ENCODE measurements at places on chromosomes 5 and 9.

DNA sequence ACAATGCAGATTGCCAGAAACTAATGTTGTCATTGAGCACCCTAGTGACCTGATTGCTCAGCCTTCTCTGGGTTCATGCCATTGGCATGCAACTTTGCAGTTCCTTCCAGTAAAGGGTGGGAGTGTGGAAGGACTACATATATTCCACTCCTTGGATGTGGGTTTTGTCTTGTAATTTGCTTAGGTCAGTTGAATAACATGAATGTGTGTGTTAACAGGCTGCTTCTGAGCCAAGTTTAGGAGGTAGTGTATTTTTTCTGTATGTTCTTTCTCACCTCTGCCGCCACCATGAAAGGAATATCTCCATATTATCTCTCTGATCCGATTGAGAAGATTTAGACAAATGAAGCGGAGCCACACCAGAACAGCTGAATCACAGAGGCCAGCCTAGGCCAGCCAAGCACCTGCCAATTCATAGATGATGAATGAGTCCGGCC is 1929.6 kb upstream of the CDH6 start:
- no peak for DNase-seq

- peak; percentile 10 for DNase-seq
These were observed 184.2 kb upstream of the TMEM161B start for GRCh38 chr5:88452820-88453219.

- DNase-seq: no peak
These were observed 79.5 kb upstream of the DMRT1 start for GRCh38 chr9:761793-762560.

DNA sequence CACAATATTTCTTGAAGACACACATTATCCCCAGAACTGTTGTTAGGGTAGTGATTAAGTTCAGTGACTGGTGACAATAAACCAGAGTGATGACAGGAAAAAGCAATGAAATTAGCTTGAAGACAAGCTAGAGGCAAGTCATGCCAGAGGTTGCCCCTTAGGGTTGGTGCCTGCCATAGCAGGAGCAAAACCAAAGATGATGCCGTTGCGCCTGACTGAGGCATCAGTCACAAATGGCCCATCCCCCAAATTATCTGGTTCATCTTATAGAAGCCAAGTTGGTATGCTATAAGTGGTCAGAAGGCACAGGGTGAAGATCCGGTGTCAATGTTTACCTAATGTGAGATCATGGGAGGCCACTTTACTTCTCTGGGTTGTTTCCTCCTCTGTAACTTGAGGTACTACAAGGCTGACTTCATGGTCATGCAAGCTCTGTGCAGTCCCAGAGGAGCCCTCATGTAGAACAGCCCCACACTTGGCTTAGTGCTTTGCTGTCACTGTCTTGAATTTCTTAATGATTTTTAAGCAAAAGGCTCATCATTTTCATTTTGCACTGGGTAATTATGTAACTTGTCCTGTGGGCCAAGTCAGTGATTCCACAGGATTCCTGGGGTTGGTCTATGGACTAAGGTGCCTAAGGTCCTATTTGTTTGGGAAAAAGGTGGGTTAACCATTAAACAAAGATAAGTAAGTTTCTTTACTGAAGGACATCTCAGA is 211.3 kb downstream of the MAN2A1 start:
- DNase-seq: no peak

DNA sequence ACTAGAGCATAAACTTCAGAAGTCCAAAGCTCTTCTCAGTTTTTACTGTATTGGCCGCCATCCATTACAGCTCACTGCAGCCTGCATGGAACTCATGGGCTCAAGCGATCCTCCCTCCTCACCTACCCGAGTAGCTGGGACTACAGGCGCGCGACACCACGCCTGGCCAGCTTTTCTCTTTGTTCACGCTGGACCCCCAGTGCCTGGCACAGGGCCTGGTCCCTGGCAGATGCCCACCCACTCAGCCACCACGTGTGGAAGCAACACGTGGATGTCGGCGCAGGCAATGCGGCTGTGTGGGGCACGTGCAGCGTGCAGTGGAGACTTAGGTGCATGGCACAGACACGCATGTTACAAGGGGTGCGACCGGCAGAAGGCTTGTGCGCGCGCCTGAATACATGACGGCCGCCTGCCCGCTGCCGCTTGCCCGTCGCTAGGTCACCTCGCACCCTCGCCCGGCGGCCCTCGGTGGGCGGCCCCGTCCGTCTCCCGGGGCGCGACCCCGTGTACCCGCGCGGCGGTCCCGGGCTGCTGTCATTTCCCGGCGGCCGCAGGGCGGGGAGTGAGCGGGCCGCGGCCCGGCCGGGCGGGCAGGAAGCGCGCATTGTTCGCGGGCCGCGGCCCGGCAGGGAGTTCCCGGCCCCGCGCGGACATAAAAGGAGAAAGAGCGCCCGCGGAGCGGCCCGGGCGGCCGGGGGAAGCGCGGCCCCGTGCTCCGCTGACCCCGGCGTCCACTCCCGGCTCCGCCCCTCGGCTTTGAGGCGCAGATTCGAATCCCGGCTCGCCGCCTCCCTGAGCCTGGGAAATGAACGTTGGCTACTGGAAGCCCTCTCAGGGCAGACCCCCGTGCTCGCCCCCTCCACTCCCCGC is 24.1 kb upstream of the PTGS1 start:
- DNase-seq: peak; percentile 55

- no peak for DNase-seq
These were observed 41.1 kb downstream of the NSUN2 start for GRCh38 chr5:6591671-6592288.

GRCh38 chr5:25094219-25094618 is 449.4 kb upstream of the CDH10 start:
- DNase-seq: no peak

GRCh38 chr9:114413861-114414301 is 26.1 kb upstream of the AKNA start:
- no peak for DNase-seq

GRCh38 chr5:14105718-14106410 is 37.3 kb upstream of the TRIO start:
- no peak for DNase-seq

DNA sequence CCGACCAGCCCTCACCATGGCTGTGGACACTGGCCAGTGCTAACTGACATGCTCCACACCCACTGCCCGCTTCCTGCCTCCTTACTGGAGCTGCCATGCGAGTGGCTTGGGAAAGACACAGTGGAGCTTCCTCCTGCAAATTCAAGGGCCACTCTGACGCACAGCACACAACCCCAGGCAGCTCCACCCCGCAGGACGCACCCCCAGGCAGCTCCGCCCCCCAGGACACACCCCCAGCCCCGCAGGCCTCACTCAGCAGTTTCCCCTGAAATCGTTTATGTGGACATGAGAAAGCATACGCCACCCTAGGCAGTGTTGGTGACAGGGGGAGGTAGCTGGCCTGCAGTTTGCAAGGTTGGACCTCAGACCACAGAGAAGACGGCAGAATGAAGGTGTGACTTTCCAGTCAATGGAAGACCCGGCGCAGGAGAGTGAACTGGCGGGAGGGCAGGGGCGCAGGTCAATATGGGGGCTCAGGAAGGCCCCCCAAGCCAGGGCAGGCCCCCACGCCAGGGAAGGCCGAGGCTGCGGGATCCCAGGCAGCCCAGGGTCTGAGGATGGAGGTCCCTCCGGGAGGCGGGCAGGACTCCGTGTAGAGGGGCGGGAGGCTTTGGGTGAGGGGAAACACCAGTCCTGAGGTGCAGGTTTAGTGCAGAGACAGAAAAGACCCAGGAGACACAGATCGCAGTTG is 21.6 kb downstream of the LPCAT1 start:
- DNase-seq: no peak

DNA sequence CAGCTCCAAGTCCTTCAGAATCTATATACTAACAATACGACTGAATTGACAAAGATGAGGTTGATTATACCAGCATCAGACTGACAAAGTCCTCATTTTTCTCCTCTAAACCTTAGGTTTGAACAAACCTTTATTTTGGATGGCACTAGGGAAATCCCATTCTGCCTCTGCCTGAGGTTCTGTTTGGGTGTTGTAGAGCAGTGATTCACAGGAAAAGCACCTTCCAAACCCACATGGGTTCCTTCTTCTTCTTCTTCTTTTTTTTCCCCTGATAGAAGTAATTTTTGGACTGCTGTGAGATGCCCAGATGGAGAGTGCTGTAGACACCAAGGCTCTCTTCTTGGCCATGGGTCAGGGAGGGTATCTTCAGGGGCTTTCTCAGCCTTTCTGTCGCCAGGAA is 164.9 kb upstream of the PAPPA start:
- no peak for DNase-seq

DNA sequence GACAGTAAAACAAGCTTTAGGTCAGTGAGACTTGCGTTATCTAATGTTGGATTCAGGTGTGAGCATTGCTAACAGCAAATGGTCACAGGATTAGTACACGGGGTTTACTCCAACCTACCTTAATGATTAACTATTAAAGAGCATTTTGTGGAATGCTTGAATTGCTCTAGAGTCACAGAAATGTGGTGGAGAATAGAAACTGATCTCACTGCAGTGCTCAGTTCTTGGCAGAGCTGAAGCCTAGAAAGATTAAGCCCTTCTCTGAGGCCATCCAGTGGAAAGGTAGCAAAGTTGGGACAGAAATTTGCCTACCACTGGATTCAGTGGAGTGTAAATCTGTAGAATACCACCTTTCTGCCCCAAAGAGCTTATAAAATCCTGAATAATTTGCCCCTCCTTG is 60.9 kb downstream of the ICE1 start:
- no peak for DNase-seq

GRCh38 chr5:109164001-109164400 is 245.8 kb downstream of the PJA2 start:
- DNase-seq: no peak

GRCh38 chr5:87912419-87912818 is 356.2 kb downstream of the TMEM161B start:
- DNase-seq: no peak

GRCh38 chr5:168706655-168707069 is 127.5 kb upstream of the PANK3 start:
- DNase-seq: peak; percentile 63

GRCh38 chr9:121494192-121494591 is 5.5 kb downstream of the GGTA1 start:
- no peak for DNase-seq

DNA sequence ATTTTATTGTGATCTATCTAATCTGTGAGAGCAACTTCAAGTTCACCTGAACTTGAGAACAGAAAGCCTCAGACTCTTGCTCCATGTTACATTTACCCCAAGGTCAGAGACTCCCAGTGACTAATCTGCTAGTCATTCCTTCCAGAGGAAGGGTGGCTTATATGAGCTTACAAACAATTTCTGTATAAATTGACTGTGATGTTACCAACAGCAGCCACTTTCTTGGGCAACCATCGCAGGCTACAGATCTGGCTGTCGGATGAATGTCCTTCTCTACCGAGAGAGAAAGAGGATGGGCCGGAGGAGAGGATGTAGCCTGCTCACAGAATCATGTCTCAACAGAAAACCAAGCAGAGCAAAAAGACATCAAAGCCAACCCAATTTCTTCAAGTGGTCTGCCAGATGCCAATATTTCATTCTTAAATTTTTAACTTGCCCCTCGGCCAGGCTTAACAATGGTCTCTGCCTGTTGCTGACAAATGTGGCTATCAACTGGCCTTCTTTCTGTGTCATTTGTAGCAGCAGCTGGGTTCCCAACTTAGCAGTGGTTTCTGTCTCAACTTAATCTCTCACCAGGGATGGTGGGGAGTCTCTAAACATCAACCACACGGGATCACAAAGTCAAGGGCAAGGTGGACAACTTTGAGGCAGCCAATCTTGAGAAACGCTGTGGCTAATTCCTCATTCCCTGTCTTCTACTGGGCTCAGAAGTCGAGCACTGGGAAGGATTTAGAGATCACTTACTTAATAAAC is 81.3 kb downstream of the RAPGEF1 start:
- no peak for DNase-seq

DNA sequence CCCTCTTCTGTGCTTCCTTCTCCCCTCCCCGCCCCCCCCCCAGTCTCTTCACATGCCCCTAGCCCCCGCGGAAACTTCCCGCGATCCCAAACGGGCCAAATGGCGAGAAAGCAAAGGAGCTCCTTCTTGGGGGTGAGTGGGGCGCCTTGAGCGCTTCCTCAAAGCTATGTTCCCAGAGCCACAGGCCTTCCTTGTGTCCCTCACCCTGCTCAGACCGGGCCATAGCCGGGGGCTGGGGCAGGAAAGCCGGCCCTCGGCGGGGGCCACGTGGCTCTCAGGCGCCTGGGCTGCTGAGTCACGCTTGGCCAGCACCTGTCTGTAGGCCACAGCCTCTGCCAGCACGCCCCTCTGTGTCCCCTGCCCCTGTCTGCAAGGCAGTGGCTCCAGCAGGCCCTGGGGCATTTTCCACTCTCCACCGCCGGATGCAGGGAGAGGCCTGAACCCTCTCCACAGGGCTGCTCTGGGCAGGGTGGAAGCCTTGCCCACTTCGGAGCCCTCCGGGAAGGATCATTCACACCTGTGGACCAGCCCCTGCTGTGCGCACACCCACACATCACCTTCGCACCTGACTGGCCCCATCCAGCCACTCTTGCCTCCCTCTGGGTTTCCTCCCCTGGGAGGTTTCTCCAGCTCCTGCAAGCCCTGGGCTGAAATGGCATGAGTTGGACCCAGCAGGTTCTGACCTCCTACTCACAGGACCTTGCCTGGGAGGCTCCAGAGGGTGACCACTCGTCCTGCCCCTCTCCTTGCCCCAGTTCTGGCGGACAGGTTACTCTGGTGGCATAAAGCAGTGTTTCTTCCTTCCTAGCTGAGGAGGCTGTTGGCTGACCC is 1.2 kb upstream of the SQSTM1 start:
- DNase-seq: peak; percentile 70

GRCh38 chr5:147743678-147744374 is 38.7 kb downstream of the JAKMIP2 start:
- DNase-seq: no peak

- DNase-seq: no peak
These were observed 4.7 kb upstream of the COL27A1 start for GRCh38 chr9:114150608-114151007.

- DNase-seq: no peak
These were observed 65.0 kb downstream of the PKD2L2 start for GRCh38 chr5:137954131-137954879.

DNA sequence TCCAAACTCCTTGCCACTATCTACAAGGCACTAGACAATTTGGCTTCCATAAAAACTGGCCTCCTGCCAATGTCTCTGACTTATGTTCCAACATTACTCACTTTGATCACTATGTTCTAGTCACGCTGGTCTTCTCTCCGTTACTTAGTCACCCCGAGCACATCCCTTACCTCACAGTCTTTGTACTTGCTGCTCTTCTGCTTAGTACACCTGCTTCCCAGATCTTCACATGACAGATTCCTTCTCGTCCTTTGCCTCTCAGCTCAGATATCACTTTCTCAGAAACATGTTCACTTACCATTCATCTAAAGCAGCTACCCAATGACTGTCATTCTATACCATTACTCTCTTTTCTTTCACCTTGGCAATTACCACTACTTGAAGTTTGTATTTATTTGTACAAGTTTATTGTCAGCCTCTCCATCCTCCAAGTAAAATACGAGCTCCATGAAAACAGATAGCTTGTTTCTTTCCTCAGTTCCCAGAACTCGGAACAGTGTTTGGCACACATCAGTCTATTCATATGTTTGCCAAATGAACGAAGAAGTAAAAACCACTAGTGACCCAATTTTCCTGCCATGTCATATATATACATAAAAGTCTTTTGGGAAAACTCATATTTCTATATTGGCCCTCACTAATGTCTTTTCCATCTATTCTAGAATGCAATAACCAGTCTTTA is 5.9 kb upstream of the SLC22A5 start:
- no peak for DNase-seq
